ENCODE measurements at places on chromosomes 4 and X.

DNA sequence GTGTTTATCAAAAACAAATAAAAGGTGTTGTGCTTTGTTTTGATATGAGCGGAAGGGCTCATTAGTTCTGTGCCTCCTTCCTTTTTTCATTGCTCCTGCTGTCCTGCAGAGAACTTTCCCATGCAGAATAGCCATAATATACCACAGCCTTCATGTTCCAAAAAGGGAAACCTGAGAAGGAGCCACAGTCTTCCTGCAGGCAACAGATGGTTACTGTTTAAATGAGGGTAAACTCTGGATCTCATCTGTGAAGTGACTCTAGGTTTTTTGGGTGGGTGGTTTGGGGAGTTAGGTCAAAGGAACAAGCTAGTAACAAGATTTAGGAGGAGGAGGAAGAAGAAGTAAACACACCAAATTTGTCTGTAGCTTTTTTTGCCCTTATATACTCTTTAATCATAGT is 131.8 kb downstream of the BMPR1B start:
- no peak for DNase-seq

- no peak for DNase-seq
Measured at GRCh38 chrX:17024886-17025285, 78.4 kb downstream of the REPS2 start.

DNA sequence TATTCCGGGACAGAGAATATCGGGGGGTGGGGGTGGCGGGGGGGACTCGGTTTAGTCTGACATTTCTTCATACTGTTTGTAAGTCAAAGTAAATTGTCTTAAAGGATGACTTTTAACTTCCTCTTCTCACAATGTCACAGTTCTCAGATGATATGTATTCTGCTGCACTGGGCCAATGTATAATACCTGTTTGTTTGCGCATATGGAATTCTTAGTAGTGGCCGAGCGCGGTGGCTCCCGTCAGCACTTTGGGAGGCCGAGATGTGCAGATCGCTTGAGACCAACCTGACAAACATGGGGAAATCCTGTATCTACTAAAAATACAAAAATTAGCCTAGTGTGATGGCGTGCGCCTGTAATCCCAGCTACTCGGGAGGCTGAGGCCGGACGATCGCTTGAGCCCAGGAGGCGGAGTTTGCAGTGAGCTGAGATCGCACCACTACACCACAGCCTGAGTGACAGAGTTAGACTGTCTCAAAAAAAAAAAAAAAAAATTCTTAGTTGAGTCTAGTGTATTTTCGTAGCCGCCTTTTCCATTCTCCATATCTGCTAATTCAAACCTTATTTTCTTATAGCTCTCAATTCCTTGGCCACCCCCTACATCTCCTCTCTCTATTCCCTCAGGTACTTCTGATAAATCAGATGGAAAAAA is 851 bp downstream of the POLR2B start:
- peak; percentile 61 for DNase-seq

GRCh38 chr4:132642016-132642817 is 506.9 kb upstream of the PCDH10 start:
- no peak for DNase-seq

DNA sequence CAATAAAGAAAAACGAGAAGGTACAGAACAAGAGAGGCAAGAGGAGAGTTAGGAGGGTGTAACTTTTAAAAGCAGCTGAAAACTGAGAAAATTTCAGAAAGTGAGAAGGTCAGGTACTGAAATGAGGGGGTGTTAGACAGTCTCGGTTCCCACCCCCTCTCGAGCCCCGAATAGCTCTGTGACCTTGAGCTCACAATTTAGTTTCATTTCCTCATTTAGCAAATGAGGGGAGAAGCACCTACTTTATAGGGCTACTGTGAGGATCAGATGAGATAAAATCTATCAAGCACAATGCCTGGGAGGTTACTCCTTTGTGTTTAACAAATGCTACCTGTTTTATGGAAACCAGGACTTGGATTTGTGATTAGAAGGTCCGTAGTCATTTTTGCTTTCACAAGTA is 4.9 kb downstream of the UGT8 start:
- DNase-seq: no peak

DNA sequence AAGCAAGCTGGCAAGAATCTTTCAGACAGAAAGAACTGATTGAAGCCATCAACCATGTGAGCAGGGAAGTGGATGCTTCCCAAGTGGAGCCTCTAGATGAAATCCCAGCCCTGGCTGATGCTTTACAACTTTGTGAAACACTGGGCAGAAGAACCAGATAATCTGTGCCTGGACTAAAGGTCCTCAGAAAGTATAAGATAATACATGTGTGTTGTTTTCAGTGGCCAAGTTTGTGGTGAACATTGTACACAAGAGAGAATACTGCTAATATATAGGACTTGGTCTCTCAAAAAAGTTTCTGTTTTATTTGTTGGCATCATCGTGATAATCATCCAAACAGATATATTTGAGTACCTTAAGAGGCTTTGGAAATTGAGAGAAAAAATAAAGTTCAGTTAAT is 1367.8 kb upstream of the IGFBP7 start:
- DNase-seq: no peak

- no peak for DNase-seq
Measured at GRCh38 chr4:185836241-185837084, 24.5 kb upstream of the SORBS2 start.

GRCh38 chr4:173835903-173836302 is 305.9 kb upstream of the HAND2 start:
- no peak for DNase-seq

GRCh38 chrX:112818114-112819007 is 22.3 kb downstream of the AMOT start:
- DNase-seq: no peak

DNA sequence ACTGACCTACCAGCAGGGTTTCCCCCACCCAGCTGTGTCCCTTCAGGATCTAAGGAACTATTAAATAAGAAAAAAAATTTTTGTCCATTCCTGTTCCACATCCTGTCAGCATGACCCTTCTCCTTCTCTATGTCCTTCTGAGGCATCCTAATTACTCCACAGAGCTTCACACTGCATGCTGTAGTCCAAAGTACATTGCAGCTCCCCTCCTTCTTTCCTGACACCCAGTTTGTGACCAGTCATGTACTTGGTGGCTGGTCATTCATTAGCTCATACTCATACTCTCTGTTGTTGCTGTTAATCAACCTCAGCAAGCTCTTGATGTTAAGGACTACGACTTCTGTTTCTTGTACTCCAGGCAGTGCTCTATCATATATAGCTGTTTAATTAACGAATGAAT is 2.4 kb upstream of the EGF start:
- DNase-seq: no peak

- no peak for DNase-seq
Measured at GRCh38 chr4:28772066-28772465, 1911.4 kb downstream of the STIM2 start.

GRCh38 chrX:129161108-129161507 is 362.2 kb downstream of the SMARCA1 start:
- DNase-seq: no peak

GRCh38 chr4:6178757-6179156 is 21.6 kb downstream of the JAKMIP1 start:
- DNase-seq: no peak

GRCh38 chr4:77636902-77637301 is 31.3 kb downstream of the CXCL13 start:
- DNase-seq: no peak

GRCh38 chr4:1927675-1928074 is 56.5 kb downstream of the NSD2 start:
- DNase-seq: no peak

GRCh38 chr4:157358851-157359250 is 138.3 kb downstream of the GRIA2 start:
- no peak for DNase-seq

GRCh38 chr4:60944060-60944459 is 256.1 kb upstream of the ADGRL3 start:
- DNase-seq: no peak

GRCh38 chrX:13298836-13299235 is 21.0 kb downstream of the ATXN3L start:
- DNase-seq: no peak

DNA sequence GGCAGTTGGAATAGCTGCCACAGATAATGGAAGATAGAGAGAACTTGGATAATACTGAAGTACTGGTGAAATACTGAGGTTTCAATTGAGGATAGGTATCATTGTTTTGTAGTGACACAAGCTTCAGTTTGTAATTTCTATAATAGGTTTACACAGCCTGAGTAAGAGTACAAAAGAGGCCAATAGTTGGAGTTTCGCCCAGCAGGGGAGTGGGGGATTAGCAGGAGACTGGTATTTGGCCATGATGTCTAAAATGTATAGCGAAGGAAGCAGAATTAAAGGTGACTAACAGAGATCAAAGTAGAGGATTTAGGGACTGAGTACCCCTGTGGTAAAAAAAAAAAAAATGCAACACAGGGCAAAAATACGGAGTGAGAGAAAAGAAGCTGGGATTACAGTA is 129.5 kb downstream of the KCTD8 start:
- DNase-seq: no peak

DNA sequence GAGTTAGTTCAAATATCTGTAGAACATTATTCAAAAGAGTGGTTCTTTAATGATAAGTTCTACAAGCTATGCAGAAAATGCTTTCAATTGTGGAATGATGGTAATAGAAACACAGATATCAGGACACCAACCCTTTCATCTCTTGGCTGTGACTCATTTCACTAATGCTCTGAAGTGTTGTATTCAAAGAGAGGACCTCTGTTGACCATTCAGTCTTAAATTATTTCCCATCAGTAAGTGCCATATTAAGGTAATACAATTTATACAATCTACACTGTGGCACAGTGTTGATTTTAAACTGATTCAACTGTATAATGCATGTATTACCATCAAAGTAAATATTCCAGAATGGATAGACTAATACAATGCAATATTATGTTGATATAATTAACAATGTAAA is 289.0 kb upstream of the ADGRL3 start:
- DNase-seq: no peak

GRCh38 chr4:88247148-88247547 is 37.2 kb downstream of the PPM1K start:
- no peak for DNase-seq

DNA sequence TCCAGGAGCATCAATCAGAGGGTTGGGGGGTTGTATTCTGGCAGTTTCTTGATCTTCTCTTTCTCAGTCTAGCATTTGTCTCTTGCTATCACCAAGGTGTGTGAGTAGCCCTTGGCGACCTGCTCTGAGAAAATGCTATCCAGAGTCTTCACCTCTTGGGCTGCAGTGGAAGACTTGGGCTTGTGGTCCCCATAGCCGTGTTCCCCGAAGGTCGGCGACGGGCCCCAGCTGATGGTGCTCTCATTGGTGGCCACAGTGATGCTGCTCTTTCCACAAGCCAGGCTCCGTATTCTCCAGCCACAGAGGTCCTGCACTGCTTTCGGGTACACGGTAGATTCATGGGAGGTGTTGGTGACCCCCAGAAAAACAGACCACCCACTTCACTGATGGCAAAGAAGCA is 25.9 kb upstream of the ETNPPL start:
- DNase-seq: no peak

GRCh38 chr4:53928825-53929224 is 135.6 kb downstream of the CHIC2 start:
- no peak for DNase-seq

DNA sequence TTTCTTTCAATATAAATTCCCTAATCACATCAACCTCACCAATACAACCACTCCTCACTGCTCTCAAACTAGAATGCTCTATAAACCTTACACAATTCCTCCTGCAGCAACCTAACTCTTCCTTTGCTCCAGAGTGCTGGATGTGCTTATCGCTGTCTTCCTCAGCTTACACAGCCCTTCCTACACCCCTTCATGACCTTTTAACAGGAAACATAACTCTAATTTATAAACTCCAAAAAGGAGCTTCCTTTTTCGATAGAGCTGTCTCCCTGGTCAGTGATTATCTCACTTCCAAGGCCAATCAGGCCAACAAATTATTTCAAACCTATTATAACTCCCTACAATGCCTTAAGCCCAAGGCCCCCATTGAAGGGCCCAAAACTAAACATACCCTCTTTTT is 78.8 kb downstream of the COQ2 start:
- DNase-seq: no peak

- DNase-seq: no peak
Measured at GRCh38 chr4:177008071-177008835, 215.5 kb upstream of the VEGFC start.

- no peak for DNase-seq
Measured at GRCh38 chr4:95272036-95272435, 276.7 kb downstream of the UNC5C start.

DNA sequence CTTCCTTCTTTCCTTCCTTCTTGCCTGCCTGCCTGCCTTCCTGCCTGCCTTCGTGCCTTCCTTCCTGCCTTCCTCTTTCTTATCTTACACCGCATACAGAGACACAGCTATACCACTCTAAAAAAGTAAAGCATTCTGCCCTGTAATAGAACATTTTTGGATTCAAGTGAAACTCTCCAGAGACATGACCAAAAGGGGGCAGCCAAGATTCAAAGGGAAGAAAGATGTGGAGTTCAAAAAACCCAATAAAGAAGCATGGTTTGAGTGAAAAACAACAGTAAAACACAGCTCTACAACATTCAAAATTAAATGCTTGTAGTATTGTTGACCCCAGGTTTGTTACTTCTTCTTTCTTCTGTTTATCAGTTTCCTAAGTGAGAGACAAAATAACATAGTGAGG is 914.9 kb upstream of the PCDH7 start:
- no peak for DNase-seq

Measured in activated naive CD8-positive, alpha-beta T cell treated with anti-CD3 and anti-CD28 coated beads, Interleukin-2, amount 10 ng/mL, durations not matched to agents 7 days and 5 days (primary cell).